ENCODE measurements at places on chromosomes 16 and 17.
A peak's percentile ranks its signal among the peaks of the same experiment; 100 is the strongest.

DNA sequence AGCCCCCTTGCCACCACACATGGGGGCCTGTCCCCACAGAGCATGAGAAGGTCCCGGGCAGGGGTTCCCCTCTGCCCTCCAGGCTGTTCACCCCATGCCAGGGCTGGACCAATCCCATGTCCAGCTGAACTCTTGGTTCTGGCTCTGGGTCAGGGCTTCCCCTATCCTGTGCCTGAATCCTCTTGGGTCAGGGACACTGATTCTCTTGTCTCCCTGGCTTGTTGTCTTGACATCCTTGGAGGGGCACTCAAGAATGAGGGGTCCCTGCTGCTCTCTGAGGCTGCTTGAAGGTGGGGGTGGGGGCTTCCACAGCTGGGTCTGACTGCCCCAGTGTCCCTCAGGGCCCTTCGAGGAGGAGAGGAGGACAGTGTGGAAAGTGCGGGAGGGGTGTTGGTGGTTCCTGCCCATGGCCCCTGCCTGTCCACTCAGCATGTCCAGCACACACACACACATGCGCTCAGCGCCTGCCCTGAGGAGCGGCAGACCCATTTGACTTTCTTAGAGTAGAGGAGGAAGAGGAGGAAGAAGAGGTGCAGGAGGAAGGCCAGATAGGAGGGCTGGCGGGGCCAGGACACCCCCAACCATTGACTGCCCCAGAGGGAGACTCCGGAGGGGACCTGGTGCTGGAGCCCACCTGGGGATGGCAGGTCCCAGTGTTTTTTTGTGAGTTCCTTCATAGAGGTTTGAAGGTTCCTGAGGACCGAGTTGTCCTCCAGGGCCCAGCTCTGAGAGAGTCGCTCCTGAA lies 47.0 kb downstream of the TNFRSF13B start:
- no peak for DNase-seq

DNA sequence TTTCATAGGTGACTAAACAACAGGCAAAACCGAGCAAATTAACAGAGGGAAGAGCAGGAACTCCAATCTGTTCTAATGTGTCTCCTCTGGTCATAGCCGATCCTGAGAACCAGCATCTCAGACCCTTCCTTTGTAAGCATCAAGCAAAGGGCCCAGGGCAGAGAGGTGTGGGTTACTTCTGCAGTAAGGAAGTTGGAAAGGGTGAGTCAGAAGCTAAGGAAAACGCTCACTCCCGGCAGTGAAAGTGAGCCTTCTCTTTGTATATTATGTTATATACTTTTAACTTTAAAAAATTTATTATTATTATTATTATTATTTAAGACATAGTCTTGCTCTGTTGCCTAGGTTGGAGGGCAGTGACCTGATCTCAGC lies 77.7 kb downstream of the MRM3 start:
- no peak for DNase-seq

- no peak for DNase-seq
Observed at GRCh38 chr17:59972778-59973177, 8.2 kb upstream of the RNFT1 start.

- no peak for DNase-seq
Observed at GRCh38 chr17:57253362-57254065, 2.8 kb upstream of the MSI2 start.

DNA sequence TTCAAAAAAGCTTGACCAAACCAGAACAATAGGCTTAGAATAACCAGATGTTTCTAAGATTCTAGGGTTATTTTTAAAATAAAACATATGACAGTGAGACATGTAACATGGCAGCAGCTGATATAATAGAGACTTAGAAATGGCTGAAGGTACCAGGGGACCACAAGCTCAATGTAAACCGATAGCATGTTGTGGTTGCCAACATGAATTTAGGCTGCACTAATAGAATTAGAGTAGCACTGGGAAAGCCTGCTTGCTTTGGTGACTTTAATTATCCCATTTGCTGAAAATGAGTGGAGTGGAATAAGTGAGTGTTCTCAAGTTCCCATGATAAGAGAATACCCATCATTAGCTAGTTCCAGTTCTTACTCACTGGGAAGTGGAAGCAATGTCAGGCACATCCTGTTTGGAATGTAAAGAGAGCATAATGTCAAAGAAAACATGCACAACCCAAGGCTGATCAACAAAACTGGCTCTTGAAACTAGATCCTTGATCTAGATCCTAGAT lies 621.2 kb upstream of the CDH5 start:
- DNase-seq: no peak

DNA sequence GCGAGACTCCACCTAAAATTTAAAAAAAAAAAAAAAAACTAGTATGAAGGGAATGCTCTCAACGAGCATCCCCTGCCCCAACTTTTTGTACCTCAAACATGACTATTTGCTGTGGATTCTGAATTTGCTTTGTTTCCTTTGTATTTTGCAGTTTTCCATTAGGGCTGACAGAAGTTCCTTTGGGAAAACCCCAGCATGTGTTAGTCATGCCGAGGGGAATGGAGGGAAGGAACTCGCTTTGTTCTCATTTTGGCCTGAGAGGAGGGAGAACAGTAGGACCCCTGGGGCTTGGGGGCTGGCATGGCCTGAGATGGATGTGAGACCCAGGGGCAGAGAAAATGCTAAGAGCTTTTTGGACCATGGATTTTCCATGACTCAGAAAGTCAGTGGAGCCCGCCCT lies 20.5 kb downstream of the KRT9 start:
- no peak for DNase-seq

- DNase-seq: no peak
Observed at GRCh38 chr17:55303008-55303493, 38.3 kb downstream of the HLF start.

DNA sequence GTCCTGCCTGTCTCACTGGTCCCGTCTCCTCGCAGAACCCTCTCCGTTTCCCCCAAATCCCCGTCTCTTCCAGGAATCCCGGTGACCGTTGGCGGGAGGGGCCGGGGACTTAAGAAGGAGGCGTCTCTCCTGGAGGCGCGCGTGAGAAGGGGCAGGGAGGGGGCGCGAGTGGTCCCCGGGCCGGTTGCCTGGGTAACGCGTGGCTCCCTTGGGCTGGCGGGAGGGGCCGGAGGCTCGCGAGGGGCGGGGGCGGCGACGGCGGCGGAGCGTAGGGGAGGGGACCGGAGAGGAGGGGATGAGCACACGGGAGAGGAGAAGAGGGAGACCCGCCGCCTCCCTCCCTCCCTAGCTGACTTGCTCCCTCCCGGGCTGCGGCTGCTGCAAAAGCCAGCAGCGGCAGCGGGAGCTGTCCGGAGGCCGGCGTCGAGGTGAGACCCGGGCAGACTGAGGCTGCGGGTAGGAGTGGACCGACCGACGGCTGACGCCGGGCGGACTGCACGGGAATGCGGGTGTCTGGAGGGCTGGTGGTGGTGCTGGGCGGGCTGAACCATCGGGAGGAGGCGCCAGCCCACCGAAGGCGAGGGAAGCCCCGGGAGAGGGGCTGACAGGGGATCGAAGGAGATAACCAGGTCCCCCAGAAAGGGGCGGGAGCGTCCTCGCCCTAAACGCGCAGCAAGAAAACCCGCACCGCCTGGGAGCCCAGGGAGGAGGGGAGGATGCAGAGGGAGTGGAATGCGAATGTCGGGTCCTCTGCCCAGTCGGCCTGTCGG lies at the start of gene PRRT2:
TSS of gene PRRT2 (plus strand) at position 298 of the 770 bp plus-strand sequence. CDS start 862 bp downstream, outside the sequence.
- peak; percentile 70 for DNase-seq

DNA sequence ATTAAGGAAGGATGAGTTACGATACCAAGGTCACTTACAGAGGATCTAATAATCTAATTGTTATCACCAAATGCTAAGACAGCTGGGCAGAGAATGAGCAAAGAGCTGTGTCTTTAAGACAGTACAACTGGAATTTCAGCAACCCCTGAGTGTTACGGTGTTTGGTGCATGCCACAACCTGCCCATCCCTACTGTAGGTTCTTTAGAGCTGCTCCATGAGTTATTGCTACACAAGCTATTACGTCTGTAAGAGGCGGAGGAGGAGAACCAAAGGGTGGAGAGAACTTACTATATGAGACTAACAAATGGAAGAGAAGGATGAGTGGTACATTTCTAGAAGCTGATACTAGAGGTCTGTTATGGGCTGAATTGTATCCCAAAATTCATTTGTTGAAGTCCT lies 14.2 kb upstream of the C17orf78 start:
- no peak for DNase-seq

- no peak for DNase-seq
Observed at GRCh38 chr16:10296956-10297340, 88.9 kb upstream of the ATF7IP2 start.

DNA sequence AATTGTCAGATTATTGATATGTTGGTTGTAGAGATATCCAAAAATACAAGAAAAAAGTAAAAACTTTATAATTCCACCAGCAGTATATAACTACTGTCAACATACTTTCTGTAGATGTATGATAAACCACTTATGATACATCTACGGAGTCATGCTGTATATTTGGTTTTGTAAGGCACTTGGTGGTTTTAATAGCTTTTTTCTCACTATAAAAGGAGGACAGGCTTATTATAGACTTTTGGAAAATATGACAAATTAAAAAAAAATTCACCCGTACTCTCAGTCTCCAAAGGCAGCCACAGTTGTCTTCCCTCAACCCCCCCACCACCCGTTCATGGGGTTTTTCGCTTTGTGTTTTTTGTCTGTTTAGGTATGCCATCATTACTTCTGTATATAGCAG lies 14.8 kb downstream of the RAI1 start:
- DNase-seq: no peak

DNA sequence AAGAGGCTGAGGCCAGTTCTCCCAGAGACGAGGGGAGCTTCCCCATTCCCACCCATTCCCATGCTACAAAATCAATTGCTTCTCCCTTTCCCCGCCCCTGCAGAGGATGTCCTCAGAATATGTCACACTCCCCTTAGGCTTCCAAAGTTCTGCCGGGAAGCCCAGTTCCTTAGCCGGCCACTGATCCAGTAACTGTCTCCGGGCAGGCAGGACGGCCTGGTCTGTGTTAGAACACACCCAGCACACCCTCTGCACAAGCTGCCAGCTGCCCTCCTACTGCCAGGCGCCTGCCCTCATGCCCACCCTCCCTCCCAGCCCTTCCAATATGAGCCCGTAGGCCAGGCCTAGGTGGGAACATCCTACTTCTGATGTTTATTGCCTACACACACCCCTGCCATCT lies 31.1 kb downstream of the SGSM2 start:
- DNase-seq: no peak

DNA sequence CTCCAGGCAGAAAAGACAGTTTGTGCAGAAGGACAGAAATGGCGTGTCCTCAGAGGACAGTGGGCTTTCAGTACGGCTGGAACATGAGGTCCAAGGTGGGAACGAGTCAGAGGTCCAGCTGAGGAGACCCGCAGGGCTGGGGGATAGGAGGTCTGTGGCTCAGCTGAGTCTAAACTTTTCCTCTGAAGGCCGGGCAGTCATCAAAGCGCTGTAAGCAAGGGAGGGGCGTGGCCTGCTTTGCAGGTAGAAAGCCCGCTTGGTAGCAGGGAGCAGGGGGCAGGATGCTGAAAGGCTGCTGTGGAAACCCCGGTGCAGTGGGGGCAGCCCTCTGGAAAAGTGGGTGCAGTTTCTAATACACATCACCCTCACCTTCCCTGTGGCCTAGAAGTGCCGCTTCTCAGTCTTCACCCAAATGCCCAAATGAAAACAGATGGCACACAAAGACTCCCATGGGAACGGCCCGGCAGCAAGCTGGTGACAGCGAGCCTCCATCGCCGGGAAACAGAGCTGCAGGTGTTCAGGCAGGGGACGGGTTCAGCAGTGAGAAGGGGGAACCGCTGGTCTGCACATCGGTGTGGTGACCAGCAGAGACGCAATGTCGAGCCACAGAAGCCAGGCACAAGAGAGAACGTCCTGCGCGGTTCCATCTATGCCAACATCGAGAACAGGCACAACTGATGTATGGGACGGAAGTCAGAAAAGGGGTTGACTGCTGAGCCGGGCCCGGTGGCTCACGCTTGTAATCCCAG lies 12.2 kb upstream of the OSGIN1 start:
- no peak for DNase-seq

DNA sequence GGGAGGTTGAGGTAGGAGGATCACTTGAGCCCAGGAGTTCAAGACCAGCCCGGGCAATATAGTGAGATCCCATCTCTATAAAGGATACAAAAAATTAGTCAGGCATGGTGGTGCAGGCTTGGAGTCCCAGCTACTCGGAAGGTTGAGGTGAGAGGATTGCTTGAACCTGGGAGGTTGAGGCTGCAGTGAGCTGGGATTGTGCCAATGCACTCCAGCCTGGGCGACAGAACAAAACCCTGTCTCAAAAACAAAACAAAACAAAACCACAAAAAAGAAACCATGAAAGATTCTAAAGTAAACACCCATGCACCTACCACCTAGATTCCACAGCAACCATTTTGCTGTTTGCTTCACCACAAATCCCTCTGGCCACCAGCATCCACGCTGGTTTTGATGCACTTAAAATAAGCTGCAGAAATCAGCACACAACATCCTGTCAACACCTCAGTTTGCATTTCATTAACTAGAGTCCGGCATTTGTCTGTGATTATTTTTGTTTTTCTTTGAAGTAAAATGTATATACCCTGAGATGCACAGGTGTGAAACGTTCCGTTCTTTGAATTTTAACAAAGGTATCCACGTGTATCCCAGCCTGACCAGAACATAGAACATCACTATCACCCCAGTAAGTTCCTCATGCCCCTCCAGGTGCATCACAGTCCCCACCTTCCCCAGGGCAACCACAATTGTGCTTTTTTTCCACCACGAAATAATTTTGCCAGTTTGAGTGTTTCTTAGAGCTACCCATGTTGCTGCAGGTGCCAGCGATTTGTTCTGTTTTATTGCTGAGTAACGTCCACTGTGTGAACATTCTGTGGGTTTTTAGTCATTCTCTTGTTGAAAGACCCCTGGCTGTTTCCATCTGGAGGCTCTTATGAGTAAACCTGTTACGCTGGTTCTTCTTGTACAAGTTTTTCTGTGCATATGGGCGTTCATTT lies 191.5 kb downstream of the SEC14L1 start:
- DNase-seq: no peak

- no peak for DNase-seq
Observed at GRCh38 chr17:55259684-55260111, 5.1 kb upstream of the HLF start.

- no peak for DNase-seq
Observed at GRCh38 chr16:21194771-21195301, 16.5 kb downstream of the ZP2 start.

GRCh38 chr16:81723098-81723723 lies 55.9 kb upstream of the PLCG2 start:
- DNase-seq: peak; percentile 62

- DNase-seq: no peak
Observed at GRCh38 chr16:9657641-9658040, 524.6 kb downstream of the GRIN2A start.

DNA sequence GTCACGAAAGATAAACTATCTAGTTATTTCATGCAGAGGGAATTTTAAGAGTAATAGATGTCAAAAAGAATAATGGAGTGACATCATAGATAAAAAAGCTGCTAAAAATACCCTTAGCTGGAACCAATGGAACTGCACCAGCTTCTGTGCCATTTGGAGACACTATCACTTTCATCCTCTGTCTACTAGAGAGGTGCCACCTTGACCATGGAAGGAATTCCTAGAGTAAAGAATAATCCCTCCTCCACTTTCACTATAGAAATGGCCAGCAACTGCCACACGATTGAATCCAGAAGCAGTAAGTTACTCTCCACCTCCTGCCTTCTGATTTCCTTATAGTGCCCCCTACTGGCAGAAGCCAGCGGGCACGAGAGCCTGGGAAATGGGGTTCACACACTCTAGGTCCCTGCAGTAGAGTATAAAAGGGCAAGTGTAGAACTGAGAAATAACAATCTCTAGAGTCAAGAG lies 2.8 kb upstream of the ALDH3A2 start:
- DNase-seq: no peak

GRCh38 chr17:6928193-6928592 lies 67.7 kb upstream of the ALOX12 start:
- DNase-seq: no peak

- no peak for DNase-seq
Observed at GRCh38 chr16:15807603-15808009, 49.2 kb downstream of the MYH11 start.
